Stimulated activated CD4-positive, alpha-beta T cell treated with anti-CD3 and anti-CD28 coated beads, Interleukin-15, amount 100 ng/mL, for 1 hour (primary cell): ENCODE measurements at places on chromosomes 1 and 21.

DNA sequence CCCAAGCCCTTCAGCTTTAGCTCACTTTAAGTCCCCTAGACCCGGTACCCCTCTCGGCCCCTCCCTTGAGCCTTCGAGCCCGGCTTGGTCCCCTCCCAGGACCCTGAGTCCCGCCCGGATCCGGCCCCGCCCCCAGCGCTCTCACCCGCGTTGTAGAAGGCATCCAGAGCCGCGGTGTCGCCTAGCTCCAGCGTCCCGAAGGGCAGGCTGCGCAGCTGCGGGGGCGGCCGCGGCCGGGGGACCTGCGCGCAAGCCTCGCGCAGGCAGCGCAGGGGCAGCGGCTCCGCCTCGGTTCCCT, 699 bp downstream of the MAP3K6 start:
- peak; percentile 37 for DNase-seq

DNA sequence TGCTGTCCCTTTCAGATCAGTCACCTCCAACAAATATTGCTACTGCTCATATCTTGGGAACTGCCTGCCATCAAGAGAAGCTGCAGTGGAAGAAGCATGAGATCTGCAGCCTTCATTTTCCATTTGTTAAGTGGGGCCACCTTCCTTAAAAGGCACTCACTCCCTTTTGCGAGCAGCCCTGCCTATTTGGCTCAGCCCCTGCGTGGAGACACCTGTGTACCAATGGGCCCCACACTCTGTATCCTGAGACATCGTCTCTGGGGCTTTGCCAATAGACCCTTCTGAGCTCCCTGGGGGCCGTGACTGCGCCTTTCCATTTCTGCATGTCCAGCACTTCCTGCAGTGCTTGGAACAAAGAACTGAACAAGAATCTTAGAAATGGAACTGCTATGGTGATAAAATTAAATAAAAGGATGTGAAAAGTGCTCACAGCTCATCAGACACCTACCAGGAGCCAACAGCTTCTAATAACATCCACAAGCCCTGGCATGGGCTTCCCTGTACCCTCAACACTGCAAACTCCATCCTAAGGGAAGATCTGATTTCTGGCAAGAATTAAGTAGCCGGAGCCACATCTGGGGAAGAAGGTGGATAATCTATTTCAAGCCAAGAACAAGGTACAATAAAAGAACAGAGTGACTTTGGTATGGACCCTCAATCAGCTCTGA, 36.7 kb downstream of the PARP1 start:
- no peak for DNase-seq

- no peak for DNase-seq
Measured at GRCh38 chr1:58031416-58031815, 515.1 kb downstream of the OMA1 start.

GRCh38 chr1:156226116-156226538, 13.3 kb downstream of the PMF1 start:
- DNase-seq: no peak

GRCh38 chr21:30625449-30626165, 5.2 kb downstream of the KRTAP20-4 start:
- DNase-seq: no peak

DNA sequence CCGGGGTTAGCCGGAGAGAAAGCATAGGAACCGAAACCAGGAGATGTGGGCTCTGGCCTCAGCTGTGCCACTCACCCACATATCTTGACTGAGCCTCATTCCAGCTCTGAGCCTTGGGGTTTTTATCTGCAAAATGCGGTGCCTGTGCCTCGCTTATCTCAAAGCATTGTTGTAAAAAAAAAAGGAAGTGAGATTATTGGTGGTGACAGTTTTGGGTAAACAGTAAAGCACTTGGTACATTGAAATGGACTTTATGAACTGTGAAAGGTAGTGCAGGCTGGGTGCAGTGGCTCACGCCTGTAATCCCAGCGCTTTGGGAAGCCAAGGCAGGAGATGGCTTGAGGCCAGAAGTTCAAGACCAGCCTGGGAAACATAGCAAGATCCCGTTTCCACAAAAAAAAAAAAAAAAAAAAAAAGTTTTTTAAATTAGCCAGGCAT, 3.8 kb downstream of the PTAFR start:
- DNase-seq: no peak

- DNase-seq: no peak
Measured at GRCh38 chr21:45856442-45856841, 125.1 kb upstream of the COL6A1 start.

- DNase-seq: no peak
Measured at GRCh38 chr1:48028218-48029069, 31.3 kb upstream of the TRABD2B start.

GRCh38 chr21:38476385-38476784, 21.9 kb downstream of the ERG start:
- DNase-seq: no peak

- DNase-seq: no peak
Measured at GRCh38 chr1:68225781-68226180, 6.5 kb downstream of the WLS start.

GRCh38 chr1:118963456-118964430, 24.4 kb downstream of the TBX15 start:
- no peak for DNase-seq

DNA sequence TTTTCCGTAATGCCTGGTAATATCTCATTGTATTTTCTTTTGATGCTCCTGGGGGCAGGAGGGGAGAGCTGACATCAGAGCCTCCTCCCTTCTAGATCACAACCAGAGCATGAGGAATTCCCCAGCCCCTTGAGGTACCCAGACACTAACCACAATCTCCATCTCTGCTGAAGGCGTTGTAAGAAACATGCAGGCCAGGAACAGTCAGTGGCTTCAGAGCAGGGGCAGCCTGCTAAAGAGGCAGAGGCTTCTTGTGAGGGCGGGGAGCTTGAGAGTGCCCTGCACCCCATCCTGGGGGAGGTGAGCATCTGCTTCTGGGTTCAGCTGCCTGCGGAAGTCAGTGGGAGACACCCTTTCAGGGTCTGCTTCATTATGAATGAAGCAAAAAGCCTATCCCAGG, 19.0 kb downstream of the MAPKAPK2 start:
- peak; percentile 16 for DNase-seq

- DNase-seq: no peak
Measured at GRCh38 chr1:241311056-241311746, 45.8 kb downstream of the RGS7 start.

GRCh38 chr1:151502859-151503780, 8.1 kb upstream of the CGN start:
- DNase-seq: no peak

GRCh38 chr1:68213843-68214242, 18.5 kb downstream of the WLS start:
- no peak for DNase-seq

- no peak for DNase-seq
Measured at GRCh38 chr1:113677250-113678158, 81.8 kb downstream of the PHTF1 start.

DNA sequence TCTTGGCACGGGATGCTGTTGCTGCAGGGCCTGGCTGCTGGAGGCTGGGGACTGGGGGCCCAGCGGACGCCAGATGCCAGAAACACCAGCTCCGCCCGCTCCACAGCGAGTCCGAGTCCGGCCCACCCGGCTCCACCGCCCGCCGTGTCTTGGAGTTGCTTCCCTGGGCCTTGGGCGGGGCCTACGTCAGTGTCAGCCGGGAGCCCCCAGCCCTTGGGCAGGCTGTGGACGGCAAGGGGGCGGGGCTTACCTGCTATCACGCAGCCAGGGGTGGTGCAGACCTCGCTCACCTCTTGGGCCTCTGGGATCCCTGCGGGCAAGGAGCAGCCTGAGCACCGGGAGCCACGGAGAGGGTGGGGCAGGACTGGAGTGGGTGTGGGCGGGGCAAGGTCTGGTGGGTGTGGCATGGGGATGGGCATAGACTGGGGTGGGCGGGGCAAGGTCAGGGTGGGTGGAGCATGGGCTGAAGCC, 21.8 kb downstream of the MMEL1 start:
- DNase-seq: no peak

GRCh38 chr1:3022511-3022973, 1.3 kb downstream of the ACTRT2 start:
- DNase-seq: no peak

DNA sequence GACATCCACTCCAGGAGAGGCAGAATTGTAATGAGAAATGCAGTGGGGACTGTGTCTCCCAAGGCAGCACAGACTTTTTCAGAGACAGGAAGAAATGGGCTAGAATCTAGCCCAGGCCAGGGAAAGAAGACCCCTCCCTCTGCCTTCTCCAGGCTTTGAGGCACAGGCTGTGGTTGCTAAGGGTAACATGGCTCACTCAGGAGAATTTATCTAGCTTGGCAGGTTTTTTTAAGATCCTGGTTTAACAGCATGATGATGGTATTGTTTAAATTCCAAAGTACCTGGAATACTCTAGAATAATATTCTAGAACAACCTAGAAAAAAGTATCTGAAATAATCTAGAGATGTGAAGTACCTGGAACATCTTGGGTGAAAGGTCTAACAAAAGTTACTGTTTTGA, 125.6 kb downstream of the URB2 start:
- DNase-seq: no peak

DNA sequence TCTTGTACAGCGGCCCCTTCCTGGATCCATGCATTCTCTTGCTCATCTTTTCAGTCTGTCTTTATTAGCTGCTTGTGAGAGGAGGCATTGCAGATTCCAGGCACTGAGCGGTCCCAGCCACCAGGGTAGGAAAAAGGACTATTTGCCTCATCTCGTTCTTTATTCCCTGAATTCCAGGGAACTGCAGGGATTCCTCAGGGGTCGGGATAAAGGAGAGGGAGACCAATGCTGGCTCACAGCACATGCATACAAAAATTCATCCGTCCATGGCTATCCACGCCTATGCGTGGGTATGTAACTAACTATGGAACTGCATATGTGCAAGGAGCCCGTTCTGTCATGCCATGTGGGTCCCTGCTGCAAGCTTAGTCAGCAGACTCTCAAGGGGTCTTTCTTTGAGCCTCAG, 879 bp upstream of the PLPPR5 start:
- no peak for DNase-seq

DNA sequence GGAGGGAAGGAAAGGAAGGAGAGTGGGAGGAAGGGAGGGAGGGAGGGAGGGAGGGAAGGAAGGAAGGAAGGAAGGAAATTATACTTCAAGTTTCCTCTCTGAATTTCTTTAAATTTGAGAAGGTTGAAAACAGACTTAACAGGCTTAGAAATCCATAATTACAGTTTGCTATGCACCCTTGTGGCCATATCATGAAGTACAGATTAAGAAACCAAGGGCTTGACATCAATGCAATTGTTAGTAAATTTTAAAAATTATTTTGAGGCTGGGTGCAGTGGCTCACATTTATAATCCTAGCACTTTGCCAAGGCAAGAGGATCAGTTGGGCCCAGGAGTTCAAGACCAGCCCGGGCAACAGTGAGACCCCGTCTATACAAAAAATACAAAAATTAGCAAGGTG, 14.4 kb downstream of the ANP32E start:
- DNase-seq: no peak

DNA sequence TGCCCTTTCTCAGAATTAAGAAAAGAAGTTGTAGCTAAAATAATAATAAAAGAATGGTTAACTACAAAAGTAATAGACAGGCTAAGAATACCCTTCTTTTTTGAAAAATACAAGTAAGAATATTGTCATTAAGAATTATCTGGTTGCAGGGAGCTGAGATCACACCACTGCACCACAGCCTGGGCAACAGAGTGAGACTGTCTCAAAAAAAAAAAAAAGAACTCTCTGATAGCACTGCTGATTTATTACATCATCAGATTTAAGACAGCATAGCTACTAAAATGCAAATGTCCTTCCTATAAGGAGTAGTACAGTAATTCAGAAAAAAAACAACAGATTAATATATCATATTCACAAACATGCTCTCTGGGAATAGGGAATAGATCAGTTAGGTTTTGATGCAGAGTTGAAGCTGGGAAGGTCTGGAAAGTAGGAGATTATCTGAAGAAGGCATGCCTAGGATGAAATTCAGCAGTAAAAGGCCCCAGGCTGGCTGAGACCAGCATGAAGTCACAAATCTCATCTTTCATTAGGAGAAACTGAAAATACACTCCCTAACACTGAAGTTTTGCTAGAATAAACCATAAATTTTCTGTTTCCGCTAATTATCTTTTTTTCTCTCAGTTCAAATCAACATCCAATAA, 30.7 kb upstream of the ANGPTL1 start:
- no peak for DNase-seq
